ENCODE measurements at places on chromosomes 5 and 9. TPM values are rescaled to one million over a fixed set of nuclear protein-coding genes. Genes with fewer than 3 reads are reported as not detected.

DNA sequence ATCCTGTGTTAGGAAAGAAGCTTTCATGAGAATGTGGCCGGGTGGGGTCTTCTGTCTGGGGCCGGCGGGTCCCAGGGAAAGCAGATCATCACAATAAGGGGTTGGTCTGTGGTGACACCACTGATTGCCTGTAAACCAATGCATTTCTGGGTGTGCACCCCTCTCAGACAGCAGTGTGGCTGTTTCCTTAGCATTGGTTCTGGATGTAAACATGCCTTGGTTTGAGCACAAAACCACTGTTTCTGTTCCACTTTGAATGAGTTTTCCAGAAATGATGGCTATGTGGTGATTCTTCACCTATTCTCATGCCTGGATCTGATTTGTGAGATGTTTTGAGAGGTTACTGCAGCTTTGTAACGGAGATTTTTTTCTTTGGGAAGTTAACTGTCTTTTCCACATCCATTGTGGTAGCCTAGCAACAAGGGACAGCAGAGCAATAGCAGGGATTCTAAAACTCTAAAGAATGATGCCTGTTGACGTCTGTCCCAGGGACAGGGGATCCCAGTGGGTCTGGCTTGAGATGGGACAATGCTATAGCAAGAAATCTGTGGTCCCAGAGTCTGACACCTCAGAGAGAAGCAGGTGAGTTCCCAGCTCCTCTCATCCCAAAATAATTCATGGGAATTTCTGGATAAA, at the start of gene CCDC192:
CCDC192 (plus strand) TSS at position 466 of the 636 bp plus-strand sequence; CDS start at position 521, 55 bp downstream.
- no peak for DNase-seq

DNA sequence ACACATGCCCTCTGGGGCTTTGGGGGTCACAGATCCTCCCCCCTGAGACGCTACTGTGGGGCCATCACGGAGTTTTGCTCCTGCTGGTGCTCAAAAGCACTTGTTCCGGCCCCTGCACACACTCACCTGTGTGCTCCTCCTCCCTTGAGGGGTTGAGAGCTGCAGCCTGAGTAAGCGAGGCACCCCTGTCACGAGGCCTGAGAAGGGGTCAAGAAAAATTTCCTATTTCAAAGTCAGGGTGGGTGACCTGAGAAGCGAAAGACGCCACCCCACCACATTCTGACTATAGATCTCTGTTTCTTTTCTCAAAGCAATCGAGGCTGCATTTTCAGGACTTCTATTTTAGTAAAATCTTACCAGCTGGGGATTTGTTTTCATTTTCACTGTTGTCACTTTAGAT, 138.5 kb downstream of the DCP2 start:
- DNase-seq, result no peak

GRCh38 chr9:110133059-110133458, 74.9 kb downstream of the C9orf152 start:
- no peak for DNase-seq

Gene IL31RA
- total RNA-seq, result 3.3 TPM
